Esophagus muscularis mucosa (tissue), 4 donors: ENCODE measurements at places on chromosomes 3 and 15. TPM values are rescaled to one million over a fixed set of nuclear protein-coding genes. Genes with fewer than 3 reads are reported as not detected.

DNA sequence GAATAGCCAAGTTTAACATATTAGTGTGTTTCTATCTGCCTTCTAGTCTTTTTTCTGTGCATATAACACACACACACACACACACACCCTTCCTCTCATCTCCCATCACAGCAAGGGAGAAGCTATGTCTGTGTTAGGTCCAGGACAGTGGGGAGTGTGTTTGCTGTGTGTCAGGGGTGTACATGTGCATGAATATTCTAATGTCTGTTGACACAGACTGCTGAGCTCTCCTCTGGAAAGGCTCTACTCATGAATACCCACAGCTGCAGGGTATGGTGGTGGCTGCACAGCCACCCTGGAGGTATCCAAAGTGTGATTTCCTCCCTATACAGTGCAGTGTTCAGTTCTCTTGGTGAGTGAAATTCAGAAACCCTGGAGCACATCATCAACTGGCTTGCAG, 42.9 kb downstream of the ARNT2 start:
- DNase-seq: no peak
- H3K36me3 ChIP-seq: no peaks in the 10 kb centered on the region
- H3K4me3 ChIP-seq: no peak overlapping the region
- no peak overlapping the region for H3K27ac ChIP-seq
- no peaks in the 10 kb centered on the region for H3K27me3 ChIP-seq

GRCh38 chr3:116270056-116270455, 175.2 kb downstream of the LSAMP start:
- H3K4me1 ChIP-seq: no peaks in the 10 kb centered on the region
- H3K27ac ChIP-seq: no peak overlapping the region
- no peaks in the 10 kb centered on the region for H3K27me3 ChIP-seq
- no peak for DNase-seq

DNA sequence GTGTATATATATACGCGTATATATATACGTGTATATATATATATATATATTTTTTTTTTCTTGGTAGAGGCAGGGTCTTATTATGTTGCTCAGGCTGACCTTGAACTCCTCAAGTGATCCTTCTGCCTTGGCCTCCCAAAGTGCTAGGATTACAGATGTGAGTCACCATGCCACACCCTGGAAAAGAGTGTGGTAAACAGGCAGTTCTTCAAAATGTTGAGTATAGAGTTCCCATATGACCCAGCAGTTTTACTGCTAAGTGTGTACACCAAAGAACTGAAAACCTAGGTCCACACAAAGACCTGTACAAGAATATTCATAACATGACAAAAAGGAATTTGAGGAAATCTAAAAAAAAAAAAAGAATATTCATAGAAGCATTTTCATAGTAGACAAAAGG, 71.8 kb upstream of the GCNT3 start:
- no peak overlapping the region for H3K27ac ChIP-seq
- H3K4me3 ChIP-seq: no peak overlapping the region
- H3K4me1 ChIP-seq: no peaks in the 10 kb centered on the region
- H3K27me3 ChIP-seq: no peaks in the 10 kb centered on the region

The GRK7 gene
- not detected for total RNA-seq

The KLF15 gene
- 208 TPM for total RNA-seq

GRCh38 chr3:123749711-123750110, 134.4 kb downstream of the MYLK start:
- no peaks in the 10 kb centered on the region for H3K36me3 ChIP-seq
- peaks cover 55% of the 10 kb centered on the region for H3K4me1 ChIP-seq
- H3K27ac ChIP-seq: peak overlapping the region; percentile 78
- H3K4me3 ChIP-seq: no peak overlapping the region
- no peaks in the 10 kb centered on the region for H3K27me3 ChIP-seq

DNA sequence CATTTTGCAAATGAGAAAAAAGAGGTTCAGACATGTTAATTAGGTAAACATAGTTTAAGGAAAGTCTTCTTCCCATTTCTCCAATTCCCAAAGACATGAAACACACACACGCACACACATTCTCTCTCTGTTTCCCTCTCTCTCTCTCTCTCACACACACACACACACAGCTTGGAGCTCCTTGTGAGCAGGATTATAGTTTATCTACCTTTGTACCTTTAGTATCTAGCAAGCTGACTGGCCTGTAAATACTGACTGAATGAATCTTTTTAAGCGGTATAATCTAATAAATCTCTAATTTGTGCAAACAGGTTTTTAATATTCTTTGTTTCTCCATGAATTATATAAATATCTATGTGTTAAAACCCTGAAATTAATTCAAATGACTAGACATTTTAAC, 73.3 kb downstream of the UACA start:
- no peaks in the 10 kb centered on the region for H3K36me3 ChIP-seq
- H3K27me3 ChIP-seq: no peaks in the 10 kb centered on the region
- DNase-seq: no peak
- H3K4me3 ChIP-seq: no peak overlapping the region
- H3K27ac ChIP-seq: no peak overlapping the region
- H3K4me1 ChIP-seq: peaks cover 14% of the 10 kb centered on the region
